Glomerular endothelial cell (primary cell): ENCODE measurements at places on chromosomes 7 and 10.

- DNase-seq: no peak
These were observed 83.5 kb downstream of the SPDYE5 start for GRCh38 chr7:75575488-75576121.

GRCh38 chr10:127804696-127805095 lies 67.7 kb downstream of the FOXI2 start:
- no peak for DNase-seq

DNA sequence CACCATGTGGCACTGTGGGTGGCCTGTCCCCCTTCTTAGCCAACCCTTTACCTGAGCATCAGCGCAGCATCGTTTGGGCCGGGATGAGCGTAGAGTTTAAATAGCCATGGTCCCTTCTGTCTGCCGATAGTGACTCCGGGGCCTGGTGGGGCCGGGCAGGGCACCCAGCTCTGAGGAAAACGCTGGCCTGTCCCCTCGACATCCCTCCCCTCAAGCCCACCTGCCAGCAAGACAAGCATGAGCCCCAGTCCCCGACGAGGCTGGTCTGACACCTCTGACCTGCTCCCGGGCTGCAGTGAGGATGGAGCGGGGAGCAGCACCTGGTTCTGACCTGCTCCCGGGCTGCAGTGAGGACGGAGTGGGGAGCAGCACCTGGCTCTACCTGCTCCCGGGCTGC lies 31.1 kb upstream of the CNPY1 start:
- no peak for DNase-seq

DNA sequence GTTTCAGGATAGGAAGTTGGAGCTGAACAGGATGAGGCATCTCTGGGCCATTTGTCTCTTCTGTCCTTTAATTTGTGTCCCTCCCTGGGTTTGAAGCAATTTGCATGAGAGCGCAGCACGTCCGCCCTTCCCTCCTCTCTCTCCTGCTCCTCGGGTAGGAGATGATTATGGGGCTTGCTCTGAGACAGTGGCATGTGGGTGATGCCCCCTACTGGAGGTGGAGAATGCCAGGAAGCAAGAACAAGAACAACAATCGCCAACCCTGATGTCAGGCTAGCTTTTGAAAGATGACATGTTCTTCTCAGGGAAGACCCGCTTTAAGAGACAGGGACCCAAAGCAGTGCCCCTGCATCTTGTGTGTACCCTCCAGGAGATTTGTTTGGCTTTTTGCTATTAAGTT lies 63.9 kb upstream of the LOXL4 start:
- DNase-seq: no peak
